ENCODE measurements at places on chromosomes 5 and 9.

GRCh38 chr9:72947984-72948465 lies 4.8 kb downstream of the ALDH1A1 start:
- DNase-seq: no peak

- DNase-seq: no peak
Observed at GRCh38 chr9:105667867-105668266, 5.6 kb downstream of the TAL2 start.

DNA sequence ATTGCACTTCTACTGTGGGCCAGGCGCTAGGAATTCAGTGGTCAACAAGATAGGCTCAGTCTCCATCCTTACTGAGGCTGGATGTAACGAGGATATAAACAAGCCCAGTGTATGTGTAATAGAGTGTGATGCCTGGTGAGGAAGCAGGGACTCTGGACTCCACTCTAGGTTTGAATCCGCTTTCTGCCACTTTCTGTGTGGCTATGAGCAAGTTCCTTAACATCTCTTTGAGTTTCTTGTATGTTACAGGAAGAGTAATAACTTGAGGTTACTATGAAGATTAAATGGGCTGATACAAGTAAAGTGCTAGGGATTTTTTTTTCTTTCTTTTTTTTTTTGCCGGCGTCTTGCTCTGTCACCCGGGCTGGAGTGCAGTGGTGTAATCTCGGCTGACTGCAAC lies 12.4 kb downstream of the DOCK2 start:
- DNase-seq: no peak

- DNase-seq: no peak
Observed at GRCh38 chr5:100575815-100576214, 40.6 kb downstream of the FAM174A start.

GRCh38 chr9:70347046-70347445 lies 67.4 kb downstream of the KLF9 start:
- DNase-seq: no peak

GRCh38 chr5:88833371-88834130 lies 49.4 kb downstream of the MEF2C start:
- no peak for DNase-seq

GRCh38 chr5:16759147-16759773 lies 142.5 kb upstream of the RETREG1 start:
- DNase-seq: no peak

DNA sequence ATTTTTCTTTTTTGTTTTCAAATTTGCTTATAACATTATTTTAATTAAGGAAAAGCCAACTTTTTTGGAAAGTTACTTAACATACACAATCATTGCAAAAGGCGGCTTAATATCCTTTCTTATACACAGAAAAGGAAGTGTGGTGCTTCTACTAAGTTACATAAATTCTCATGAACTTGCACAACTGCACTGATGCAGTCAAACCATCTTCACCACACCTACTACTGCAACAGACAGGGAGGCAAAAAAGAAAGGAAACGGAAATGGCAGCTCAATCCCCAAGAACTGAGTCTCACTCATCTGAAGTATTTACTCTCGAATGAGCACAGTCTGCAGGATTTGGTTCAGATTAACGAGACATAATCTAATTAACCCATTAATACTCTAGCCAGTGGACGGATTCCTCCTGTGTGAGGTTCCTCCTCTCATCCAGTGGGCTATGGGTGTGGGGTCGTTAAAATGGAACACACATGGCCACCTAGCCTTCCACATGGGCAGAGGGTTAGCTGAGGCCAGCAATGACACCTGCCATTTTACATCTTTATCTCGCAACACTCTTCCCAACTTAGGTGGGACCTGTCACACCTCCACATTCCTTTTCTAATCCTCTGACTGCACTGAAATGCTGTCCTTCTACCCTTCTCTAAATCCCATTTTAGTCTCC lies 30.0 kb downstream of the GOLM1 start:
- DNase-seq: no peak

- no peak for DNase-seq
Observed at GRCh38 chr5:21244982-21245381, 1257.0 kb upstream of the CDH18 start.

DNA sequence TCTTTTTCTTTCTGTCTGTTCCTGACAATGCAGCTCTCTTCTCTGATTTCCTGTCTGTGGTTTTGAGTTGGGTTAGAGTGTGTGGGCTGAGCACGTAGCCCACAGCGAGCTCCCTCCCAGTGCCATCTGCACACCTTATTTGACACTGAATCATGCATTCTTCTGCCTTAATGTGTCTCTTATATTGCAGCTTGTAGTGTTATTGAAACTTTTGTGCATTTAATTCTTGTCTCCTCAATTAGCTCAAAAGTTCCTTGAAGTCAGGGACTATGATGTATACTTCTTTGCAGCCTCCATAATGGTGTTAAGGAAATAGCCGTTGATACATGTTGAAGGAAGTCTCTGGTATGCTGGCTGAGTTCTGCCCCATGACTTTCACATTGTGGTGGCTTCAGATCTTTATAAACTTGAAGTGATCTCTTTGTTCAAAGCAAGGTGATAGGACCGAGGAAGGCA lies 576.2 kb upstream of the CLINT1 start:
- no peak for DNase-seq

DNA sequence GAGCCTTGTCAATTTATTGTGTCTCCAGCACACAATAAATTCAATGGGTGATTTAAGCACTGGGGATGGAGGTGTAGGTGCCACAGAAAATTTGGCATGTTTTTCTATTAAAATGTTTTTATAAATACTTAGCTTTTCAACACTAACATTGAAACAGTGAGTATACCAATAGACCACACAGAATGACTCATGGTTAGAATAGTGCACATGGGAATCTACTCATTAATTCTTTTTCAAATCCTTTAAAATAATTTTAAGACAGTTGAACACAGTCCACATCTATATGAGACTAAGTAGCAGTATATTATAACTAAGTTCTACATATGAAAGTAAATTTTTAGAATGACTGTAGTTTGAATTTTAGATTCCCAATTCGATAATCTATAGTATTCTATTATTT lies 67.1 kb downstream of the LNPEP start:
- DNase-seq: no peak

DNA sequence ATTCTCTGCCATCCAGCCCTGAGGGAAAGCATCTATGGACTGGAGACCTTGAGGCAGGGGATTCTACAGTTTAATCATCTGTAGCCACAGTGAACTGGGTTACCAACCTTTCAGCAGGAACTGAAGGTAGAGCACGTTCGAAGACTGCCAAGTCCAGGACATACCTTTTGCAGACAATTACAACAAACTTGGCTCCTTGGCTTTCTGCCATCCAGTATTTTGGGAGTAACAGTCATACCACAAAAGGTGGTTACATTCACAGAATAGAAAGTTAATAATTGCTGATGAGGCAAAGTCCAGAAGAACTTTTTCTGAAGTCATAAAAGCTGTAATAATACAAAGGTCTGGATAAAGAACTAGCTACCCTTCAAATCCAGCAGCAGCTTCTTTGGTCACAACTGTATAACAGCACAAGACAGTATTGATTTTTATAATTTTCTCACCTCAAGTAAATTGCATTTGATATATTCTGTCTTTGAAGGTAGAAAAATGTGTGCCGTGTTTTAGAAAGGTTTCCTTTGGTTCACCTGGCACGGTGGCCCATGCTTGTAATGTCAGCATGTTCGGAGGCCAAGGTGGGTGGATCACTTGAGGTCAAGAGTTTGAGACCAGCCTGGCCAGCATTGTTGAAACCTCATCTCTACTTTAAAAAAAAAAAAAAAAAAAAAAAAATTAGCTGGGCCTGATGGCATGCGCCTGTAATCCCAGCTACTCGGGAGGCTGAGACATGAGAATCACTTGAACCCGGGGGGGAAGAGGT lies 236.6 kb downstream of the NR3C1 start:
- no peak for DNase-seq

- no peak for DNase-seq
Observed at GRCh38 chr9:78230761-78231160, 5.1 kb upstream of the CEP78 start.

DNA sequence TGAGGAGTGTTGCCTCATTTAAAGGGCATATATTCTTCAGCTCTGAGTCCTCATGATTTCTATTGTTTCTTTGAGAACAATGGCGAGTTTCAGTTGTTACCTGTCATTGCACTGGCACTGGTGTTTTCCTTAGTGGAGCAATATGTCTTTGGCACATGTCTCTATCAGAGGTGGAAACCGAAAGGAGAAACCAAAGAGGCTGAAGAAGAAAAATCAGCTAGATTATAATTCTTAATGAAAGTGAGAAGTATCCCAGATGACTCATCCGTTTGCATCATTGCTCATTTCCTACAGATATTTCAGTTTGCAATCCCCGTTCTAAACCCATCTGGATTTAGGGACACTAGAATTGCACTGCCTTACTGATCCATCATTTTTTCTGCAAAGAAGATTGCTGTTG lies 324.6 kb downstream of the TMEM232 start:
- no peak for DNase-seq

DNA sequence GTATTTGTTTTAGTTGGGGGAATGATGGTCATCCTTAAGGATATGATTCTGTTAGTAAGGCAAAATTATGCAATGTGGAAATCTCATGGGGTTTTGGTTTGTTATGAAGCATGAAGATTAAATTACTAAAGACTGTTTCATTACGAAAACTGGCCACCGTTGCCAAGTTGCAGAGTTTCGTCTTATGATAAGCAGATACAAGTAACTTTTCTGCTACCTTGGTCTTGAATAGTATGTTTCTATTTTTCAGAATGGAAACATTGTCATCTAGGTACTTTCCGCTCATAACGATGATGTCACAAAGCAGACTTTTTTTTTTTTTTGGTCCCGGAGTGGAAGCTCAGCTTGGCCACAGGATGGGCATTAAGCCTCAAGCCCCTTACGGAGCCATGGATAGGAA lies 4.2 kb downstream of the CCNI2 start:
- no peak for DNase-seq

DNA sequence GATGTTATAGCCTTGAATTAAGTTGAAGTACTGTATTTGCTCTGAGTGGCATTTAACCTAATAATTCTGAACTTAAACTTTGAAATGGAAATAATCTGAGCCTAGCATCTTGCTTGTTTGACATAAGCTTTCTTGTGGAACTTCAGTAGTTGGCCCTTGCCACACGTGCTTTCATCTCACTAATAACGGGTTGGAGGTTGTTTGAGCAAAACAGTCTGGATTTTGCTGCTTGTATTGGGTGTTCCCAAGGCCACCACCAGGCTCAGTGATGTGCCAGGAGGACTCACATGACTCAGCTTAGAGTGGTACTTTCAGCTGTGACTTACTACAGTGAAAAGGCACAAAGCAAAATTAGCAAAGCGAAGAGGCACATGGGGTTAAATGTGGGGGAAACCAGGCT lies 35.7 kb downstream of the SECISBP2 start:
- DNase-seq: no peak

DNA sequence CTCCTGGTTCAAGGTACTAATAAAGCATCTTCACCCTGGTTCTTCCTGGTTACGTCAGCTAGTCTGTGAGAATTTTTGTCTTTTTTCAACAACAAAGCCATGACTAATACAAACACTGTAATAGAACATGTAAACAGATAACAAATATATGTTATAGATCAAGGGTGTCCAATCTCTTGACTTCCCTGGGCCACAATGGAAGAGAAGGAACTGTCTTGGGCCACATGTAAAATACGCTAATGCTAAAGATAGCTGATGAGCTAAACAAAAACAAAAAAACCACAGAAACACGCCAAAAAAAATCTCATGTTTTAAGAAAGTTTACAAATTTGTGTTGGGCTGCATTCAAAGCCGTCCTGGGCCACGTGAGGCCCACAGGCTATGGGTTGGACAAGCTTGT lies 124.5 kb upstream of the GNA14 start:
- no peak for DNase-seq

DNA sequence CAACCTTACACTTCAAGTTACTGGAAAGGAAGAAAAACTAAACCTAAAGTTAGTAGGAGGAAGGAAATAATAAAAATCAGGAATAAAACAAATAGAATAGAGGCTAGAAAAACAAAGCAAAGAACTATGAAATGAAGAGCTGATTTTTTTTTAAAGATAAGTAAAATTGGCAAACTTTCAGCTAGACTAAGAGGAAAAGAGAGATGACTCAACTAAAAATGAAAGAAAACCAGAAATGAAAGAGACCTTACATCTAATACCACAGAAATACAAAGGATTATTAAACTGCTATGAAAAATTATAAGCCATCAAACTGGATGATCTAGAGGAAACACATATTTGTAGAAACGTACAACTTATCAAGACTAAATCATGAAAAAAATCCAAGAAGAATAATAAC lies 60.0 kb downstream of the PRRC1 start:
- no peak for DNase-seq

Measured in esophagus squamous epithelium (tissue), 5 donors.